Cortex of kidney (tissue), 1 donor: ENCODE measurements at places on chromosomes 11 and 22.

DNA sequence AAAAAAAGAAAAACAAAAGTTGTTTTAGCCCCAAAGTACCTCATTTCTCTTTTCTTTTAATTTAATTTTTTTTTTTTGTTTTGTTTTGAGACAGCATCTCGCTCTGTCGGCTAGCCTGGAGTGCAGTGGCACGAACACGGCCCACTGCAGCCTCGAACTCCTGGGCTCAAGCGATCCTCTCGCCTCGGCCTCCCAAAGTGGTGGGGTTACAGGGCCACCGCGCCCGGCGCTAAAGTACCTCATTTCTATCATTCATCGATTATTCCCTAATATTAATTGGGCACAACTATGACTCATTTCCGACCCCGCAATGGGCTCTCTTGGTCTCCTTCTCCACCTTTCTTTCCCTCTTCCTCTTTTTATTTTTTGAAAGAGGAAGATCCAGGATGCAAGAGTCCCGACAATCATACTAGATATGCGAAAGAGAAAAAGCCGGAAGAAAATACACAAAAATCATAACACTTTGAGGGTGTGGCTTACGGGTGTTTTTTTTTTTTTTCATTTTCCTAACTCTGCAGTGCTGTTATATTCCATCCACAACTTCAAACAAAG, 475 bp upstream of the AIP start:
- no peak for DNase-seq

DNA sequence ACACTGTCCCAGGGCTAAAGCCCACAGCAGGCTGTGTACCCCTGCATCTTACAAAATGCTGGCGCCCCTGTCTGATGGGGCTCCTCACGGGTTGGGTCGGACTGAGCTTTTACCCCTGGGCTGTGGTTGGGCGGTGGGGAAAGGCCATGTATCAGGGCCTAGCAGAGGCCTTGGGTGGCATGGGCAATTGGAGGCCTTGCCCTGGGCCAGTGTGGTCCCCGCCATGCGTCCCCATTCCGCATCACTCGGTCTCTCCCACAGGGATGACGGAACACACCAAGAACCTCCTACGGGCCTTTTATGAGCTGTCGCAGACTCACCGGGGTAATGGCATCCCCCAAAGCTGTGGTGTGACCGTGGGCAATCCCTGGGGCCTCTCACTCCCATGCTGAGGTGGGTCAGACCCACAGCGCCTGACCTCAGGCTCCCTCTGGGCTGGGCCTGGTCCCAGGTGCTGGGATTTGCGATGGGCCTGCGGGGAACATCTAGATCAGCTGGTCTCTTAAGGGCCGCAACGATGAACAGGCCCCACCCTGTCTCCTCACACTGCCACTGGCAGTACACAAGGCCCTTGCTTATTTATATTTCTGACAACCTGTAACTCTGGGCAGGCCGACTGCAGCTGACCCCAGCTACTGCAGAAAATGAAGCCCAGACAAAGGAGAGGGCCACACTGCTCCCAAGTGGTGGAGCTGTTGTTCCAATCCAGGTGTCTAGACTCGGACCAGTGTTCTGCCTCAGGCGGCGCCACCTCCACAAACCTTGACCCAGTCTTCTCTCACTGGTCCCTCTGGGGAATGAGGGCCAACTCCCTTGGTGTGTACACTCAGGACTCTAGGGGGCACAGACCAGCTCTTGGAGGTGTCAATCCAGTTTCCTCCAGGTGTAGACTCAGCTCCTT, 12.3 kb downstream of the SLC16A8 start:
- no peak for DNase-seq

DNA sequence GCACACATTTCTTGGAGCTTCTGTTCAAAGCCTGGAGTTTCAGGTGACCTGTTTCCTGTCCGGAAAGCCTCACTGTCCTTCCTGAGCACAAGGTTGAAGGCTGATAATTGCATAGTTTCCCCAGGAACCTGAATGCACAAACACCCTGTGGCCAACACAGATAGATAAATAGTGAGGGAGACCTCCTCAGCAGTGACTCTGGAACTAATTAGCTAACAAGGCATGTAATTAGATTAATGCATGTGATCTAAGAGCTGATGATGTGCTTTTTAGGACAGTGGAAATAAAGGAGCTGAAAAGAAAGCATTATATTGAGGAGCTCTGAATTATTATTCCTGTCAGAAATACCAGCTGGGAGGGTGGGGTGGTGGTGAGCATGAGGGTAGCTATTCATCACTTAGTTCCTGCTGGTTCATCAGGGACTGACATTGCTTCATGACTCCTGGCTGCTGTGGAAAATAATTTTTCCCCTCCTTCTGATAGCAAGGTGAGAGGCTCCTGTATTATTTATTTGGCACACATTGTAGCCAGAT, 101.1 kb downstream of the NELL1 start:
- no peak for DNase-seq

GRCh38 chr22:42180349-42180842, 49.8 kb upstream of the CYP2D6 start:
- no peak for DNase-seq

DNA sequence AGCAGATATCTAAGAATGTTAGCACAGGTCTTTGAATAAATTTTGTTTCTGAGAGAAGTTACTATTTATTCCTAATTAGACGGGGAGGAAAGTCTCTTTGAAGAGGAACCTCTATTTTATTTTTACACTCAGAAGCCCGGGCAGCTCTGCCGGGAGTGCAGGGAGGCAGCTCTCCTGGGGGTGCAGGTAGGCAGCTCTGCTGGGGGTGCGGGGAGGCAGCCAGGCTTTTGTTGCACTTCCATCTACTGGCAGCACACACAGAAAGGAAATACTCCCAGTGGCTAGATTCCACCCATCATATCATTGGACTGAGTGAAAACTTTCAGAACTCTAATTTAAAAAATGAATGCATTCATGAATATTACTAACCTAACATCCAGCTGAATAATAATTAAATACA, 24.6 kb downstream of the OR10A6 start:
- DNase-seq: no peak

DNA sequence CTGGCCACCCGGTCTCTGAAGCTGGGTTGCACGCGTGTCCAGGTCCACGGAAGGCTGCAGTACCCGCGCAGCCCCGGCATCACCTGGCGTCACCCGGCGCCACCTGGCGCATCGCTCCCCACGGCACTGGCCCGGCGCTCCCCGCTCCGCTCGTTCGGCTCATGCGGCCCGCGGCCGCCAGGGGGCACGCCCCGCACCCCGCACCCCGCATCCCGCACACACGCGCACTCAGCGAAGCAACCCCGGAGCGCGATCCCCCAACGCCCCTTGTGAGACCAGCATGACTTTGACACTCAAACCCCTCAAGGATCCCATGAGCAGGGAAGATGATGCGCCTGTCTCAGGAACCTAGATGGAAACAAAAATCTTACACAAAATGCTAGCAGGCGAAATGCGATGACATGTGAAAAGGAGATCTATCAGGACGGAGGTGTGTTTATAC, 11.9 kb downstream of the B3GNT6 start:
- DNase-seq: no peak

DNA sequence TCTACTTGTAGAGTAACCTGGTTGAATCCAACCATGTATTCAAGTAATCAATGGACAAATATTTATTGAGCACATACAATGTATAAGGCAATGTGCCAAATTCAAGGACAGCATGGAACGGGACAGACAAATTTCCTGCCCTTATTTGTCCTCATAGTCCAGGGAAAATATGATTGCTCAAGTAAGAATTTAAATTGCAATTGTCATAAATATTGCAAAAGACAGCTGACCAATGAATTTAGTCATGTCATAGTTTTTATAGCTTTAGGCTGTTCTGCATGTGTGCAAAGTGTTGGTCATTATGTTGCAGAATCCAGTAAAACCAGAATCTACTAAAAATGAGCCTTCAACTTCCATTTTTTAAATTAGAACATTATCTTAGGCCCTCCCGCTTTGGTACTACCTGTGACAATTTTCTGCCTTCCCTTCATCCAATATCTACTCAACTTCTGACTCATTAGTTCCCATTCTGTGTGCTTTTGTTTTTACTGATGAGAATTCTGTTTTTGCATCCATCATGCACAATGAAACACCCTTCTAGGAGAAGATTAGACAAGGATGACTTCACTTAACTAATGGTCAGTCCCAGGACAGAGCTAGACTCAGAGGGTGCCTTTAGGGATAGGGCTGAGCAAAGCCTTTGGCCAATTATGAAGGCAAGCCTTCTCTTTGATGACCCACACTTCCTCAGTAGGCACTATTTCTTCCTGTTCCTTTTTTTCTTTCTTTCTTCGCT, 45.8 kb upstream of the FIBIN start:
- no peak for DNase-seq

GRCh38 chr11:23727794-23728193, 769.1 kb upstream of the LUZP2 start:
- no peak for DNase-seq

GRCh38 chr11:100093698-100094097, 593.4 kb upstream of the ARHGAP42 start:
- no peak for DNase-seq

- no peak for DNase-seq
Measured at GRCh38 chr11:64449381-64450167, 90.6 kb downstream of the RPS6KA4 start.

DNA sequence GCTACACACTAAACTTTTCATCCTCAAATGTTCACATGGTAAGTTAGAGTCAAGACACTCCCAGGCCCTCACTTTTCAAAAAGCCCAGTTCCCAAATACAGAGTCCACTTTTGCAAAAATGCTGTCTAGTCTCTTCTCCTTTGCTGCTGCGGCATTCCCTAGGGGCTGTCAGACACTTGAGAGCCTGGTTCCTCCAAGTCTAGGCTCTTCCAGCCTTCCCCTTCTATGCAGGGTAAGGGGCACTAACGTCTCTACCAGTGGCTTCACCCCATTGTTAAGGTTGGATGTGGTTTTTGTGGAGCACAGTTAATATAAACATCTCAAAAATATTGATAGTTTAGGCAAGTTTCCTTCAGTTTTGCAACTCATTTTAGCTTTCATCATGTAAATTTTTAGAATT, 181.5 kb downstream of the KIF18A start:
- no peak for DNase-seq
